Right lobe of liver (tissue), 6 donors: ENCODE measurements at places on chromosomes 1 and 21. TPM values are rescaled to one million over a fixed set of nuclear protein-coding genes. Genes with fewer than 3 reads are reported as not detected.

CRYAA gene
- total RNA-seq = not detected

NBPF4 gene
- not detected for total RNA-seq

SPRR1B gene
- total RNA-seq = not detected

ZNF436 gene
- 3.2 TPM for total RNA-seq

TMPRSS15 gene
- total RNA-seq = not detected

DNA sequence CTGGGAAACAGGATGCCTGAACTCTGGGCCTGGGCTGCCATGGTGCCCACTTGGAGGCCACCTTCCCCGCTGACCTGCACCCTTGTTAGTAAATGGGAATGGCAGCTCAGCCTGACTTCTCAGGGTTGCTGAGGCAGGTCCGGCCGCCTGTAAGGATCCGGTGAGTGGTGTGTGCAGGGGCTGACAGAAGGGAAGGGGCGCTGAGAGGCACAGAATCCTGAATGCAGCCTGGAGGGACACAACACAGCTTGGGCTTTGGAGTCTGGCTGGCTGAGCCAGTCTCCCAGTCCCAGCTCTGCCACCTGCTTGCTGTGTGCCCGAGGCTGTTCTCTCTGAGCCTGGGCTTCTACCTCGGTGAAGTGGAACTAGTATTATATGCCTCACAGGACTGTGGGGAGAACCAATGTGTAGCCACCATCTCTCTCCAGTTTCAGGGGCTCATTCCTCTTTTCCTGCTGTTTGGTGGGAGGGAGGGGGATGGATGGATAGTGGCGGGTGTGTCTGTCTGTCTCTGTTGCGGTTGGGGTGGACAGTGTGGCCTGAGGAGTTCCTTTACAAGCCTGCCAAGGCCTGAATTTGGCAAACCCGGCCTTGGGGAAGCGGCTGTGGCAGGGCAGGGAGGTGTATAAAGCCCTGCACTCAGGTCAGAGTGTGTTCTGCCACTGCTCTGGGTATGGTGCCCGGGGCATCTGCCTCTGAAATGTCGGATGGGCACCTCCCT lies 18.0 kb downstream of the ADORA1 start:
- DNase-seq = no peak
- H3K27ac ChIP-seq = no peak overlapping the region
- no peaks in the 10 kb centered on the region for H3K27me3 ChIP-seq
- H3K36me3 ChIP-seq = no peaks in the 10 kb centered on the region
- H3K4me3 ChIP-seq = no peak overlapping the region
- H3K4me1 ChIP-seq = no peaks in the 10 kb centered on the region

GRCh38 chr1:6445062-6445763 lies 20.6 kb downstream of the ESPN start:
- H3K27ac ChIP-seq = no peak overlapping the region
- peak; percentile 87 for DNase-seq
- no peak overlapping the region for H3K4me3 ChIP-seq
- H3K27me3 ChIP-seq = no peaks in the 10 kb centered on the region
- H3K4me1 ChIP-seq = no peaks in the 10 kb centered on the region

DNA sequence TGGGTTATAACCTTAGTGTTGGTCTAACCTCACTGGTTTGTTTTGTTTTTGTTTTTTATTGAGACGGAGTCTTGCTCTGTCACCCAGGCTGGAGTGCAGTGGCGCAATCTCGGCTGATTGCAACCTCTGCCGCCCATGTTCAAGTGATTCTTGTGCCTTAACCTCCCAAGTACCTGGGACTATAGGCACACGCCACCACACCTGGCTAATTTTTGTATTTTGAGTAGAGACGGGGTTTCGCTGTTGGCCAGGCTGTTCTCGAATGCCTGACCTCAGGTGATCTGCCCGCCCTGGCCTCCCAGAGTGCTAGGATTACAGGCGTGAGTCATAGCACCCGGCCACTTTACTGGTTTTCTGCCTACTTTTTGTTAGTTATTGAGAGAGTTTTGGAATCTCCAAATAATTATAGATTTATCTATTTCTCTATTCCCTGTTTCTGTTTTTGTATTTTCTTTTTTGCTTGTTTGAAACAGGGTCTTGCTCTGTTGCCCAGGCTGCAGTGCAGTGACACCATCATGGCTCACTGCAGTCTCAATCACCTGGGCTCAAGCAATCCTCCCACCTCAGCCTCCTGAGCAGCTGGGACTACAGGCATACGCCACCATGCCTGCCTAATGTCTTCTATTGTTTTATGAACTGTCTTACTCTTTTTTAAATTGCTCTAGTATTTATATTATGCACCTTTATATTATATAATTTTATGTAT lies 21.4 kb downstream of the SMG7 start:
- H3K27ac ChIP-seq = no peak overlapping the region
- no peaks in the 10 kb centered on the region for H3K4me1 ChIP-seq
- no peak overlapping the region for H3K4me3 ChIP-seq

DNA sequence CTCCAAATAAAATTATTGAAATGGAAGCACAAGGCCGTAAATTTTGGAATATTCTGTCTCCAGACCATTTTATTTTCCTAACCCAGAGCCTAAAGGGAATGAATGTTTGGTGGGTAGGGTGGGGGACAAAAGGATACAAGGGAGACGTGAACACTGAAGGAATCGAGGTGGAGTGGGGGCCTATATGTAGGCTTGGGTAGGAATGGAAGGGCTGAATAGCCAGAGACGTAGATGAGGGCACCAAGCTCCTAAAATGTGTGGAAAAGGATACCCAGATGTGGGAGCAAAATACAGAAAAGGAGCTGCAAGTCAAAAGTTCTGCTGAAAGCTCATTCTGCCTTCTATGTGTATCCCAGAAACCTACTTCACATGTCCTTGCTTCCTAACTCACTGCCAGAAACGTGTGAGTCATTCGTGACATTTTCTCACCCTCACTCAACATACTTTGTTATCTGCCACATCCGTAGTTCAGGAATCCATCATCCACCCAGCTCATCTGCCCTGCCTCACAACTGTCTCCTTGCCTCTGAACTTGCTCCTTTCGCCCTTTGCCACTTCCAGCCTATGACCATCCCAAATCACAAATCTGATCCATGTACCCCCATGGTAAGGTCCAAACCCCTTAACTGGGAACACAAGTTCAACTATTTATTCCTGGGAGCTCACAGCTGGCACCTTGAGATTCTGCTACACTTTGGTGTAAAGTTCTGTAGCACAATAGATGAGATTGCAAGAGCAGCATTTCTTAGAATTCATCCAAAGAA lies 84.1 kb upstream of the PRDX6 start:
- no peak for DNase-seq
- no peaks in the 10 kb centered on the region for H3K4me1 ChIP-seq
- no peak overlapping the region for H3K4me3 ChIP-seq

DNA sequence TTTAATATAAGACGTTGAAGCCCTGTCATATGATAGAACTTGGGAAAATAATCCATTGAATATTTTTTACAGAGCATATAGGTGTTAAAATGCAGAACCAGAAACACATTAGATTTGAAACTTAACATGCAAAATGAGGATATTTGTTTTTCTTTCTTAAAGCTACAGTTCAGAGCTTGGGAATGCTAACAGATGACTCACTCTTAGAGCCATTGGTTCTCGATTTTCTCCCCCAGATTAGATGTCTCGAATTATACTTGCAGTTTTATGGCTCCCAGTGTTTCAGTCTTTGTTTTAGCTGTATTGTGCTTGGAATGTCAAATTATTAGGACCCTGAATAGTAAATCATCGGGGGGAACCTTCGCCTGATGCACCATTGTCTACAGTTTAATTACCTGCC lies 575.7 kb upstream of the ZP4 start:
- no peaks in the 10 kb centered on the region for H3K4me1 ChIP-seq
- H3K27ac ChIP-seq = no peak overlapping the region
- no peaks in the 10 kb centered on the region for H3K36me3 ChIP-seq
- no peak for DNase-seq
- no peaks in the 10 kb centered on the region for H3K27me3 ChIP-seq

DNA sequence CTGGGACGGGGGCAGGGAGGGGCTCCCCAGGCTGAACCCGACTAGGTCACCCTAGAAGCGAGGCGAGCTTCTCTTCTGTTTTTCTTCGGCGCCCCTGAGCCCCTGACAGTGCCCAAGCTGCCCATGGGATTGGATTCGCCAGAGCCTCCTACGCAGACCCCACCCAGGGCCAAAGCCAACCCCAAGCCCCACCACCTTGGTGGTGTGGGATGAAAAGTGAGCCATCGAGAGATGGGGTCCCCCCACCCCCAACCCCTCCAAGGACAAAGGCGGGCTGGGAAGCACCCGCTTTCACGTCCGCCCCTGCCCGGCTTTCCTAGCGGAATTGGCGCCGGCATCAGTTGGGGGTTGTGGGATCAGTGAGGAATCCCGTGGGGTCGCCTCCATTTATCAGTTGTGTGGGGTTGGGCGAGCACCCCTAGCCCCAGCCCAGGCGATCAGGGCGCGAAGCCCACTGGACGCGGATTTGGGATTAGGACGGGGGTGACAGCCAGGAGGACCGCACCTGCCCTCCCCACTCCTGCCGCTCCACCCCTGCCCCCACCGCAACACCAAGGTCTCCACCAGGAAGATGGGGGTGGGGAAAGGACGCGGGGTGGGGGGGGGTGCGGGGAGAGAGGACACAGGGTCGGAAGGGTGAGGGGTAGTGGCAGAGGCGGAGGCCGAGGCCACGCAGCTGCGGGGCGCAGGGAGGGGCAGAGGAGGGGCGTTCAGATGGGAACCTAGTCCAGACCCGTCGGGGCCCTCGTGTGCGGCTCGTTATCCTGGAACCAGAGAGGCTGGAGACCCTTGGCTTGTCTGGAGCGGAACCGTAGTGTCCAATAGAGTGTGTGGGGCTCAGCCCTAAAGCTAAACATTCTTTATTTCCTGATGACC lies 4.4 kb downstream of the TSPEAR start:
- H3K4me1 ChIP-seq = peaks cover 3% of the 10 kb centered on the region
- no peak overlapping the region for H3K4me3 ChIP-seq
- no peaks in the 10 kb centered on the region for H3K36me3 ChIP-seq
- H3K27me3 ChIP-seq = peaks cover 17% of the 10 kb centered on the region
- H3K27ac ChIP-seq = no peak overlapping the region

GRCh38 chr1:24199291-24199900 lies 12.3 kb upstream of the IFNLR1 start:
- no peak overlapping the region for H3K4me3 ChIP-seq
- peak; percentile 69 for DNase-seq
- no peak overlapping the region for H3K27ac ChIP-seq
- no peaks in the 10 kb centered on the region for H3K27me3 ChIP-seq
- H3K36me3 ChIP-seq = no peaks in the 10 kb centered on the region
- no peaks in the 10 kb centered on the region for H3K4me1 ChIP-seq

GRCh38 chr21:41966041-41966833 lies 12.4 kb upstream of the C2CD2 start:
- H3K27me3 ChIP-seq = no peaks in the 10 kb centered on the region
- H3K27ac ChIP-seq = no peak overlapping the region
- peak; percentile 25 for DNase-seq
- H3K36me3 ChIP-seq = no peaks in the 10 kb centered on the region
- H3K4me1 ChIP-seq = no peaks in the 10 kb centered on the region

DNA sequence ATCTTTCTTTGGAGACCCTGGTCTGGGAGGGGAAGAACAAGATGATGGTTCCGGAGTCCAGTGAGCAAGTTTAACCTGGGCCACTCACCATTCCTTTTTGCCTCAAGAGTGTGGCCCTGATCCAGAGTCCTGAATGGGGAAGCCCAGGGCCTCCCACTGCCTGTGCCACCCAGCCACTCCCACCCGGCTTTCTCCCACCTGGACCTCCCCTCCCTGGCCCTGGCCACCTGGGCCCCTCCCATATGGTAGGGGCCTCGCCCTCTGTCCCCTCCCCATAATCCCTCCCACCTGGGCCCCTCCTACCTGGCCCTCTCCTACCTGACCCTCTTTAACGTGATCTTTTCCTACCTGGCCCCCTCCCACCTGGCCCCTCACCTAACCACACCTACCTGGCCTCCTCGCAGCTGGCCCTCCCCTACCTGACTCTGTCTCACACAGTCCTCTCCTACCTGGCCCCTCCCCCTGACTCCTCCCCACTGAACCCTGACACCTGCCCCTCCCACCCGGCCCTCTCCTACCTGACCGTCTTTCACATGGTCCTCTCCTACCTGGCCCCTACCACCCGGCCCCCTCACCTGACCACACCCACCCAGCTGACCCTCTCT lies 220.7 kb upstream of the VAMP3 start:
- no peaks in the 10 kb centered on the region for H3K27me3 ChIP-seq
- no peaks in the 10 kb centered on the region for H3K36me3 ChIP-seq
- no peaks in the 10 kb centered on the region for H3K4me1 ChIP-seq
- no peak overlapping the region for H3K4me3 ChIP-seq
- DNase-seq = no peak

GRCh38 chr1:1124508-1124785 lies 8.6 kb upstream of the C1orf159 start:
- no peaks in the 10 kb centered on the region for H3K27me3 ChIP-seq
- H3K36me3 ChIP-seq = no peaks in the 10 kb centered on the region
- no peak overlapping the region for H3K4me3 ChIP-seq
